ENCODE measurements at places on chromosomes 7 and 10. TPM values are rescaled to one million over a fixed set of nuclear protein-coding genes. Genes with fewer than 3 reads are reported as not detected.

- DNase-seq: no peak
Measured at GRCh38 chr10:104777086-104777799, 136.2 kb downstream of the SORCS3 start.

DNA sequence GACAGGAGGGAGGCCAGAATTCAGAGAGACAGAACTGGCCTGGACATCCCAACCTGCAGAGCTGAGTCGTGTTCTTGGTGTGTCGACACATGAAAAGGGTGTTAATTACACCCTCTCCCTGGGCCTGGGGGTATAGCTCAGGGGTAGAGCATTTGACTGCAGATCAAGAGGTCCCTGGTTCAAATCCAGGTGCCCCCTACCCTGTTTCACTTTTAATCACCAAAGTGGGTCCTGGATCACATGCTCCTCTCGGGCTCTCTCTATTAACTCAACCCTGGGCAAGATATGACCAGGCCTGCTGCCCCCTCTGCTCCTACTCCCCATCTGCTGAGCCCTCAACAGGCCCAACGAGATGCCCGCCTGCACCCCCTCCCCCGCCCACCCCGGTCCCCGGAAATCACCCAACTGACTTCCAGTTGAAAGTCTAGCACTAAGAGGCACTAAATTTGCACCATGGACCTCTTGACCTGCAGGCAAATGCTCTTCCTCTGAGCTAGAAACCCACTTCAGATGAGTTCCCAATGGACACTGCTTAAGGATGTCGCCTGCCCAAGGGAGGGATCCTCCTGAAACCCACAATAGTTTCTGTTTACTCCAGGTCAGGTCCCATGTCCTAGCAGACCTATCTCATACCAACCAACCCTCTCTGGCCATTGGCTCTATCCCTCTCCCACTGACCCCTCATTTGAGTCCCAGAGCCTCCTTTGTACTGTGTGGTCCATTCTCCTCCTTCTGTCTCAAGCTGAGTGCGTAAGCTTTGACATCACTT lies 137.6 kb downstream of the ZNF467 start:
- DNase-seq: peak; percentile 49

GRCh38 chr7:131931370-131931769 lies 374.9 kb upstream of the PODXL start:
- DNase-seq: no peak

ANXA8L1 gene
- total RNA-seq: 179 TPM

STEAP1B gene
- 8.8 TPM for total RNA-seq

DNA sequence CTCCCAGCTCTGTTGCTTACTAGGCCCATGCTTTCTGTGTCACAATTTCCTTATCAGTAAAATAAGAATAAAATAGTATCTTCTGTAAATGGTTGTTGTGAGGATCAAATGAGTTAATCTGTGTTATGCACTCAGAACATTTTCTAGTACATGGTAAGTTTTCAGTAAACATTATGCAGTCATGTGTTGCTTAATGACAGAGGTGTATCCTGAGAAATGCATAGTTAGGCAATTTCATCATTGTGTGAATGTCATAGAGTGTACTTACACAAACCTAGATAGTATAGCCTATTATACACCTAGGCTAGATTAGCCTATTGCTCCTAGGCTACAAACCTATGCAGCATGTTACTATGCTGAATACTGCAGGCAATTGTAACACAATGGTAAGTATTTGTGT lies 4.4 kb downstream of the PTTG1IP2 start:
- DNase-seq: no peak

DNA sequence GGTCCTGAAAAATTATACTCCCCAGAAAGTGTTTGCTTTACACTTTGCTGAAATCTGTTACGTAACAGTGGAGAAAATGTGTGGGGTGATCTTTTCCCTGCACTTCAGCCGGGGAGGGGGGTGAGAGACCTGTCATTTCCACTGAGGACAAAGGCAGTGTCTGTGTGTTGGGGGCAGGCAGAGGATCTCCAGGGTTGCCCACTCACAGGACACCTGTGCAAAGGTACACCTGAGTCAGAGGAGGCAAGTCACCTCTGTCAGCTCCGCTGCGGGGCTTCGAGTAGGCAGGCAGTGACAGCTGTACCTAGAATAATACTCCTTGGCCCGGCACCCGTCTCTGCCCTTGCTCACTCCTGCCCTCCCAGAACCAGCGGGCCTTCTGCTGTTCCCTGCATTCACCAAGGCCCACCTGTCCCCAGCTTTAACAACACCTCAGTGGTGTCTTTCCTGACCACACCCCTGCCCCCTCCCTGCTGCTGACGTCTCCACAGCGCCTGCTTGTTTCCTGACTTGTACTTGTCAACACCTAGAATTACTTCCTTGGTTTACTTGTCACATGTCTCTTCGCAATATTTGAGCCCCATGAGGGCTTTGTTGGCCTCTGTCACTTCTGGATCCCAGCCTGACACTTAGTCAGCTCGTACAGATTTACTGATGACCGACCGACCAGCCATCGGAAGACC lies 159.2 kb downstream of the NEURL1 start:
- no peak for DNase-seq

DNA sequence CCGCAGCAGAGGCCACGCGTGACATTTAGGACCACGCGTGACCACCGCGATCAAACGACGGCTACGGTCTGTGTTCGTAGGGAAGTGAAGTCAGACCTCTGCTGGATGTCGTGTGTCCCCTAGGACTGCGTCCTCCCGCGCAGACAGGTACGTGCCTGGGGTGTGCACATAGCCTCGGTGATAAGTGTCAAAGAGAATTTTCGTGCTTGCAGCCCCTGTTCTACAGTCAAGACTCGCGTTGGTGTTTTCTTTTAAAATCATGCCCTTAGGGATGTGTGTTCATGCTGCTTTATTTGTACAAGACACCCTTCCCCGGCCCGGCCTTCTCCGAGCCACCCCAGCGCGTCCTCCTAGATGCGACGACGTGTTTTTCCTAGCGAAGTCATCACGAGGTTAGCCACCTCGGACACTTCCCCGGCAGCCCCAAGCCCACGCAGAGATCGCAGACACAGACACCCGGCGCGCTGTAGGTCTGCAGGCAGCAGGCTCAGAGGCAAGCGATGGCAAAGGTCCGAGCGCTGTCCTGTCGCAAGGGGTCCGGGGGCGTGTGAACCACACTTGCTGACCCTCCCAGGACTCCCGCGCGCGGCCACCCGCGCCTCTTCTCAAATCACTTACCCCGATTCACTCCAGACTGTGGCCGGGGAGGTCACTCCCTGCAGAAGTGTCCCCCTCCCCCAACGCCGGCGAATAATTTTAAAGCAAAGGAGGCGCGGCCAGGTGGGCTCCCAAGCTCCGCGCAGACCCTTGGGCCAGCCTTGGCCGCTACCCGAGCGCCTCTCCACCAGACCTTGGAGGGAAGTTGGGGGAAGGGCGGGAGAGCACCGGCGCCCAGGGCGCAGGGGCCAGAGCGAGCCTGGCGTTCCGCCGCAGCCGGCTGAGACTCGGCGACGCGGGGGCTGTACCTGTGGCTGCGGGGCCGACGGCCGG lies 552 bp downstream of the MKX start:
- DNase-seq: no peak

DIP2C gene
- total RNA-seq: 18.4 TPM

DNA sequence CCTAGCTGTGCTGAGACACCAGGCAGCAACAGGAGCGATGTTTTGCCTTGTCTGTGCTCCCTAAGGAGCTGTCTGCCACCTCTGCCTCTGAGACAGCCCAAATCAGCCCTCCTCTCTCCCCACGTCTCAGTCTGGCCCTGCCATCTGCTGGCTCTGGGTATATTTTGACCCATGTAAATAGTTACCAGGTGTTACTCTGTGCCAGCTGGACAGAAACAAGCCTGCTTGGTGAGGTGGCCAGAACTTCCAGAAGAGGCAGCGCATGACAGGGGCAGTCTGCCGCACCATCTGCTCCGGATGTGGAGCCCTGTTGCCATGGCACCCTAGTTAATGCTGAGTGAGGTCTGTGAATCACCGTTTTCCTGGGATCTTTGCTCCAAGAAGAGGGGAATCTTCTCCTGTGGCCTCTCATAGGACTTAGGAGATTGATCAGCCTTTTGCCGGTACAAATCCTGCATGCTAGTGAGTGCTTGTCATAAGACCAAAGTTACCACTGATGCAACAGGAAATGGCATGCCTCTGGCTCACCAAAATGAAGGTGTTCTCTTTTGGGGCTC lies 31.8 kb downstream of the GSTO2 start:
- no peak for DNase-seq
